ENCODE measurements at places on chromosomes 4 and X. TPM values are rescaled to one million over a fixed set of nuclear protein-coding genes. Genes with fewer than 3 reads are reported as not detected.

The HTR2C gene
- not detected for total RNA-seq

The ZNF732 gene
- 1.4 TPM for total RNA-seq

The ARHGAP6 gene
- 0.30 TPM for total RNA-seq

The NR3C2 gene
- total RNA-seq, result 2.5 TPM

The LETM1 gene
- 53.1 TPM for total RNA-seq

The KIAA1210 gene
- not detected for total RNA-seq

The PDZD4 gene
- total RNA-seq, result 9.9 TPM

The TSPAN7 gene
- 3.5 TPM for total RNA-seq

The XPNPEP2 gene
- total RNA-seq, result not detected

The CENPI gene
- 5.0 TPM for total RNA-seq

The PRDM8 gene
- 0.19 TPM for total RNA-seq

The UGT2B15 gene
- total RNA-seq, result not detected

The IL13RA2 gene
- total RNA-seq, result not detected

The SPACA5 gene
- not detected for total RNA-seq

The ADAMTS3 gene
- total RNA-seq, result 4.2 TPM

The GAGE12E gene
- total RNA-seq, result not detected

The PDCL2 gene
- total RNA-seq, result not detected

The FREM3 gene
- total RNA-seq, result not detected

The PABPC1L2B gene
- total RNA-seq, result not detected
